Right ventricle myocardium inferior (tissue), 1 donor: ENCODE measurements at places on chromosomes 16 and 17. TPM values are rescaled to one million over a fixed set of nuclear protein-coding genes. Genes with fewer than 3 reads are reported as not detected.

GRCh38 chr17:75194879-75195278, 10.6 kb upstream of the NUP85 start:
- no peak for DNase-seq

ZP2 gene
- not detected for total RNA-seq

EVI2B gene
- total RNA-seq: 2.9 TPM

DNA sequence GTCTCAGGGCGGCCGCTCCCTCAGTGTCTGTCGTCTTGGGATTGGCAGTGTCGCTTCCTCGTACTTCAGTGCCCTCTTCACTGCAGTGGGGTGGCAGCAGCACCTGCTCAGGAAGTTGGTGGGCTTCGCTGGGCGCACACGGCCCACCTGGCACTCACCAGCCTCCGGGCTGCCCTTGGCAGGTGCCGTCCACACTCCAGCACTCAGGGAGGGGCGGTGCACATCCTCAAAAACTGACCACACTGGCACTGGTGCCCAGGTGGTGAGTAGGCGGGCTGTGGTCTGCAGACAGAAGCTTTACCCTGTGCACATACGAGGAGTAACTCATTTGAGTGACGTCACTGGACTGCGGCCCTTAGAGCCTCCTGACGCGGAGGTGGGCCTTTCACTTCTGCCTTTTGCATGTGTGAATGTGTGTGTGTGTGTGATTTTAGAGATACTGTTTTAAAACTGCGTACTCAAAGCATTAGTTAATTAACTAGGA, 94.6 kb downstream of the BANP start:
- no peak for DNase-seq

CES3 gene
- total RNA-seq: 0.78 TPM
